ENCODE measurements at places on chromosomes 4 and X.

DNA sequence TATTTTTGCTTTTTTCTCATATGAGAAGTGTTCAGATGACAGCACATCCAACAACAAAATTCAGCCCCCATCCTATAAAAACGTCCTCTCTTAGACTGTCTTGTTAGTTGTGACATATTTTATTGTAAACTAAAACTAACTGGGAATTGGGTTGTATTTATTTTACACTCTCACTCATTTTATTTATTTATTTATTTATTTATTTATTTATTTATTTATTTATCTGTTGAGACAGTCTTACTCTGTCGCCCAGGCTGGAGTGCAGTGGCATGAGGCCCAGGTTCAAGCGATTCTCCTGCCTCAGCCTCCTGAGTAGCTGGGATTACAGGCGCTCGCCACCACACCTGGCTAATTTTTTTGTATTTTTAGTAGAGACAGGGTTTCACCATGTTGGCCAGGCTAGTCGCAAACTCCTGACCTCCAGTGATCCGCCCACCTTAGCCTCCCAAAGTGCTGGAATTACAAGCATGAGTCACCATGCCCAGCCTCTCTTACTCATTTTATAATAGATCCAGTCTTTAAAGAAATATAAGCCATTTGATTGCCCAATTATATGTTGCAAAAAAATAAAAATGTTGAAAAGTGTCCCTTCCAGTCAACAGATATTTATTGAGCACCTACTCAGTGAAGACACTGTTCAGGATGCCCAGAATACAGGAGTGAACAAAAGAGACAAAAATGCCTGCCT lies 44.6 kb downstream of the PALLD start:
- no peak for DNase-seq

GRCh38 chr4:184267673-184268583 lies 50.3 kb upstream of the ENPP6 start:
- peak; percentile 48 for DNase-seq

- no peak for DNase-seq
Measured at GRCh38 chr4:38360201-38360600, 303.8 kb upstream of the KLF3 start.

- DNase-seq, result no peak
Measured at GRCh38 chr4:39353478-39354253, 12.5 kb downstream of the RFC1 start.

DNA sequence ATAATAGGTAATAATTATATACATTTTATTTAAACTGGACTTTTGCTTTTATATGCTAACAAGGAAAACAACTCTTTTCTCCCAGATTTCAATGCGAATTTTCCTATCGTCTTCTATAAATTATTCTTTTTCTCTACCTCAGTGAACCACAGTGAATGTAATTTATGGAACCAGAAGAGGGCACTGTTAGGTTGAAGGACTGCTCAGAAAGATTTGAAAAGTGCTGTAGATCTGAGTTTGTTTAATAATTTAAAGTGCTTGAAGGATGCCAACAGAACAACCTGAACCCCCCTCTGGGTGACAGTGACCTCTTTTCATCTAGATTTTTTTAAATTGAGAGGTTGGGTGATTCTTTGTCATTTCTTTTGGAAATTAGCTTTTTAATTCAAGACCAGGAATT lies 54.9 kb downstream of the PHOX2B start:
- DNase-seq, result peak; percentile 45

DNA sequence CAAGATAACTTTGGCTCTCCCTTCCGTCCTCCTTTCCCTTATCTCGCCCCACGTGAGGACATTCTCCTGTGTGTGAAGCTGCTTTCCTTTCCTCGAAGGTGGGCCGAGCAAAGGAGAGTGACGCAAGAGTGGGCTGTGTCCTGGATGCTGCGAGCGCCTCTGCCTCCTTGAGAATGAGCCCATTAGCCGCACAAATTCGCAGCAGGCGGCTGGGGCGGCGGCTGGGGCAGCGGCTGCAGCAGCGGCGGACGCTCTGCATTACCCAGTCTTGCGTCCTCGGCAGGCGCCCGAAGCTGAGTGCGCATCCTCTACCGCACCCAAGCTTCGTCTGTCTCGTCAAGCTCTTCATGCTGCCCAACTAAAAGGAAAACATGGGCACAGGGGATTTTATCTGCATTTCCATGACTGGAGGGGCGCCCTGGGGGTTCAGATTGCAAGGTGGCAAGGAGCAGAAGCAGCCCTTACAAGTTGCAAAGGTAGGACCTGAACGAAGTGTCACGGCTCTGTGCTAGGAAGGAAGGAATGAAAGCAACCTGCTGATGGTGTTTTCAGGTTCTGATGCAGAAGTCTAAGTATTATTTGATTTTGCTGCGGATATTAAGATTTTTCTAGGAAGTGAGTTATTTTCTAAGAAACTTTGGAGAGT lies at the start of gene SYNPO2:
TSS of gene SYNPO2 (plus strand) at position 189 of the 646 bp plus-strand sequence. CDS start at position 372, 183 bp downstream.
- peak; percentile 59 for DNase-seq

GRCh38 chr4:150943818-150944217 lies 71.3 kb downstream of the LRBA start:
- DNase-seq, result no peak

DNA sequence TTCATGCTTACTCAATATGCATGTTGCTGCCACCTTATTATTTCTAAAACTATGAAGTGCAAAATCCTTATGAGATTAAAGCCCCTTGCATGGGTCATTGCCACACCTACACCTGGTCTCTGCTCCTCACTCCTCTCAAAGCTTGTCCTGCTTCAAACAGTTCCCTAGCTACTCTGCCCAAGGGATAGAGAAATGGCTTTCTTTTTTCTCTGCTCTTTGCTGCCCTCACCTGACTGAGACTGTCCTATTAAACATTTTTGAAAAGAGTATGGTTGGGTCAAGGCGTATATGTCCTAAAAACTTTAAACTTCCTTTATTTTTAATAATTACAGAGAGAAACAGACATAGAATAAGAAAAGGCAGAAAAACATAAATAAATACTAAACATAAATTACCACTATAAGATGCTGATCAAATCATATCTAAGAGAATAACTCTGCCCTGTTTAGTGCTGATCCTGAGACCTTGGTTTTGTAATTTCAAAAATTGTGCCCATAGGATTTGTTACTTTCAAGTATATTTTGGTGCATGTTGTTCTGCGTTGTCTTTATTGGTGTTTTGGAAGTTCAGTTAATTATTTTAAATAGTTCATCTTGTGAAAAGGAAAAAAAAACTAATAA lies 704.9 kb upstream of the PABPC4L start:
- no peak for DNase-seq

DNA sequence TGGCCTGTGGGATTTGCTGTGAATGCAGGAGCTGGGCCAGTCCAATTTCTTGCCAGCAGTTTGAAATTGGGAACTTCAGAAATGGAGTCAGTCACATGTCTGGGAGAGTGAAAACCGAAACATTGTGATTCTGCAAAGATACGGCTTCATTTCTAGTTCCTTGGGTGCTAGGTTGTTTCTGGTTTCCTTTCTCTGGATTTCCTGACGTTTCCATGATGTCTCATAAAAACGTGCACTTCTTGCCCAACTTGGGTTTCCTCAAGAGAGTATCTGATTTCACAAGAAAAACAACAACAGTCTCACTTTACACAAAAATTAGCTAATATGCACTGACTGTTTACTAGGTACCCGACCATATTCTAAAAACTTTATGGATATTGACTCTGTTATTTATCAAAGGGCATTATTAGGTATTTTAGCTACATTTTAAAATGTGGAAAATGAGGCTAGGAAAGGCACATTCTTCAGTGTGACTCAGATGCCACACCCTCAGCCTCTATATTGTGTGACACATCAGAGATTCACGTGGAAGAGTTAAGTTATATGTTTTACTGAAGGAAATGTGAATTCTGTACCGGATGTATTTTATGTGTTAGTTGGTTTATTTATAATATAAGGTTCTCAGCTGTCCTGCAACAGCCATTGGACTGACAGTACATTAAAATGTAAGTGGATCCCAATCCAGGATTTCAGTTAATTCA lies 225.0 kb upstream of the PUDP start:
- DNase-seq, result peak; percentile 5

- no peak for DNase-seq
Measured at GRCh38 chr4:81724925-81725329, 253.2 kb upstream of the RASGEF1B start.

GRCh38 chr4:159549098-159549518 lies 446.2 kb downstream of the RAPGEF2 start:
- DNase-seq, result no peak

- no peak for DNase-seq
Measured at GRCh38 chr4:7324651-7325121, 110.0 kb downstream of the PSAPL1 start.

GRCh38 chrX:137234651-137235402 lies 201.0 kb upstream of the GPR101 start:
- DNase-seq, result no peak

- no peak for DNase-seq
Measured at GRCh38 chr4:136664988-136665387, 867.3 kb downstream of the PCDH18 start.

GRCh38 chr4:26576231-26576739 lies 7.6 kb upstream of the TBC1D19 start:
- no peak for DNase-seq

DNA sequence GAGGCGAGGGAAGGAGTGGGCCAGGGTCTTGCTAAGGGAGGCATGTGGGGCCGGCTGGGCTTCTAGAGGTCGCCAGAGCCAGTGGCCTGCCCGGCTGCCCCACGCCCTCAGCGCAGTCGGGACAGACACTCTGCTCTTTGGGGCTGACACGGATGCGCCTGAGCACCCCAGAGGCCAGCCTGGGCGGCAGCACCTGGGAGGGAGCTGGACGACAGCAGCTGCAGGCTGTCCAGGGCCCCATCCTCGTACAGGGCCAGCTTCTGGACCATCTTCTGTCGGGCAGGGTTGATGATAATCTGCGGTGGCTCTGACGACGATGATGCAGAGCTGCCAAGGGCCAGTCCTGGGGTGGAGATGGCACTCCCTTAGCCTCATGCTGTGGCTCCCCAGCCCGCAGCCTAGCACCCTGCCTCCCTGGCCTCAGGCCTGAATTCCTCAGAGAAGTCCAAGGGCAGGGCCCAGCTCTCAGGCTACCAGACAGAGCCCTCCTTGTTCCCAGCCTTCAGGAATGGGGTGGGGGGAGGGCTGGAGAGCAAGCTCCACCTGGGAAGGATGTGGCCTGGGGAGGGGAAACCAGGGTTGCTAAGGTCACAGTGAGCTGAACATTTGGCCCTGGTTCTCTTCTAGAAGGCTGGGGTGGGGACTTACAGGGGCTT lies 7.2 kb downstream of the IRAK1 start:
- no peak for DNase-seq

- peak; percentile 11 for DNase-seq
Measured at GRCh38 chr4:113575401-113575800, 186.1 kb downstream of the CAMK2D start.

DNA sequence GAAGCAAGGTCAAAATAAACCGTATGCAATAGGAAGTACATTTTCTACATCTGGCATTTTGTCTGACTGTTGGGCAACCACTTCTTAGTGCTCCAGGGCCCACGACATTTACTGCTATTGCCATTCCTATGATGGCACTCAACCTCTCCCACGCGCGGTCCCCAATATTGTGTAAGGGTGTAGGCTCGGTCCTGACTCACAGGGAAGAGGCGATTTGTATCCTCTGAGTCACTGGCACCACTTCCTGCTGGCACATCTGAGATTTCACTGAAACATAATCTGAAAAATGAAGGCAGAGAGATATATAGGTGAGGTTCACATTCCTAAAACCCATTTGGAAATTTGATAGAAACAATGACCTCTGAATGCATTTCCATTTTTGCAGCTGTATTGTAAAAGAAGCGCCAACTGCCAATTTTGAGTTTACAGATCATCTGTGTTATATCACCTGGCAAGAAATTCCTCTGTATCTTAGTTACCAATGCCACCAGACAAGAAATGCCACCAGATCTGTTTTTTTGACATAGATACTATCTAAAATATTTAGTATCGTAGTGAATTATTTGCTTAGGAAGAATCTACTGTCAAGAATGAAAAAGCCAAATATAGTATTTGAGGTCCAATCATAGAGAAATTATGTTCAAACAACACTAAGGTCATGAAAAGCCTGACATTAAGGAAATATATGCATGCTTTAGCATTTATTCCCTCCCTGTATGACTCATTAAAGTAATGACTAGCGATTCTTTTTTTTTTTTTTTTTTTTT lies 9.8 kb downstream of the EREG start:
- DNase-seq, result peak; percentile 67

GRCh38 chrX:48663241-48663640 lies 20.4 kb upstream of the WAS start:
- no peak for DNase-seq

Data from amniotic stem cell (primary cell).